ENCODE measurements at places on chromosomes 12 and 14.

- no peak for DNase-seq
Measured at GRCh38 chr12:46832130-46832704, 6.4 kb upstream of the SLC38A4 start.

- DNase-seq, result no peak
Measured at GRCh38 chr12:3597526-3598210, 106.7 kb downstream of the PRMT8 start.

GRCh38 chr12:102021540-102022246, 40.1 kb downstream of the WASHC3 start:
- DNase-seq, result no peak

- DNase-seq, result no peak
Measured at GRCh38 chr14:72613231-72613974, 280.5 kb downstream of the DPF3 start.

DNA sequence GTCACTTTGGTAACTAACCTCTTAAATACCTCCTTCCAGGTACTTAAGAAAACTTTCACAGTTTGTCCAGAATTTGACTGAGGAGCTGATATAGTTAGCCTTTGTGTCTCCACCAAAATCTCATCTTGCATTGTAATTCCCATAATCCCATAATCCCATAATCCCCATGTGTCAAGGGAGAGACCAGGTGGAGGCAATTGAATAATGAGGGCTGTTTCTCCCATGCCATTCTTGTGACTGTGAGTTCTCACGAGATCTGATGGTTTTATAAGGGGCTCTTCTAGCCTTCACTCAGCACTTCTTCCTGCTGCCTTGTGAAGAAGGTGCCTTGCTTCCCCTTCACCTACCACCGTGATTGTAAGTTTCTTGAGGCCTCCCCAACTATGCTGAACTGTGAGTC, 7.8 kb upstream of the NOVA1 start:
- no peak for DNase-seq

DNA sequence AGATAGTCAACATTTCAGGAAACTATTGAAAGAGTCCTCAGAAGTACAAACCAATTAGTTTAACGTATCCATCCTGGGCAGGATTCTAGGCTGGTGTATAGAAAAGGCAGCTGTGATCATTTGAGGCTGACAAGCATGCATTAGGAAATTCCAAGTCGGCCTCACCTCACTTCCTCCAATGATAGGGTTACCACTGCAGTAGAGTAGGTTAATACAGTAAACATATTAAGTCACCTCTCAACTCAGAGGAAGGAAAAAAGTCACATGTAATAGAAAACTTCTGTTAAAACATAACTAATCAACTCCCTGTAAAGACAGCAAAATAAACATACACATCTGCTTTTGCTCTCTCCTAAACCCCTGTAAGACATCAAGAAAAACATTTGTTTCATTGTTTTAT, 33.5 kb downstream of the MED13L start:
- DNase-seq, result no peak

DNA sequence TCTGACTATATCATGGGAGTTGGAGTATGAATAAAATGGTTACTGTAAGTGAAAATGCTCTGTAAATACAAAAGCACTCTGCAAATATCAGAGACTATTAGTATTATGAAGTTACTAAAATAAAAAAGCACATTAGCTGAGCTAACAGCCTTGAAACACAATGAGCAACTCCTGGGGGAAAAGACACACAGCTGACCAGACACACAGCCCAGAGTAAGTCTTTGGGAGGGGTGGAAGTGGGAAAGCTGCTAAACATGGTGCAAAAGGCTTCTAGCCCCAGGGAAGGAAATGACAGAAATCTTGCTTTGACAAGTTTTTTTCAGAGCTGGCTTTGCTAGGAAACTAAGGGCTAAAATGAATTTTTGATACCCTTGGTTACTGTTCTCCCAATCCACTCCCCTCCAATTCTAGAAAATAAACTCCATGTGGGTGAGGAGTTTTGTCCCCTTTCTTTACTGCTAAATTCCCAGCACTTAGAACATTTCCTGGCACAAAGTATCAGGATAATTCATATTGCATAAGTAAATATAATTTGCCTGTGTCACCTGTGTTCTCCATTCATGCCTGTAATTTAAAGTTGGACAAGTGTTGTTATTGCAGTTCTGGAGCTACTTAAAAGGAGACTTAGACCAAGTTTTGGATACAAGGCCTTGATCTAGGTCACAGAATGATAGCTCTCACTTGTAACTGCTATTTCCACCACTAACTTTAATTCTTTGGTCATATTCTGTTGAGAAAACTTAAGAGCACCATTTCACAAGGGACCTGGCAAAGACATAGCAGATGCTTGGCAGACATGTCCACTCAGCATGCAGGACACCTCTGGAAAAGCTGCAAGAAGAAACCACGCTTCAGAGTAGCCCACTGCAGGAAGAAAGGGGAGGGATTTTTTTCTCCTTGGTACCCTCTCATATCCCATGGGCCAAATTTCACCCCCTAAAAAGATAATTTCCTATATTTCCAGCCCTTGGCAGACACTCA, 19.0 kb upstream of the RAB3IP start:
- DNase-seq, result no peak

DNA sequence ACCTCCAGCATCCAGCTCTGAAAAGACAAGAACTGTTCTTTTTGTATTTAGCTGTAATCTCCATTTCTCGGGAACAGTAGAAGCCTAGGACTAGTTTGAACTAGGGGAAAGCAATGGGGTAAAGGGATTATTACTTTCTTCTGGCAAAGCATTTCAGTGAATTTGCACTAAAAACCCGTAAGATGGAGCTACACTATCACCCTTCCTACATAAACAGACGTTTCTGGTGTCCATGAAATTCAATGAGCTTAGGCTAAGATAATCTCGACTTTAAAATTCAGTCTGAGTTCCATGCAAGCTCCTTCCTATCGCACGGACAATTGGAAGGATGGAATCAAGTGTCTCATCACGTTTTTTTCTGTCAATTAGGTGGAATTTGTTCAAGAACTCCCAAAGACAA, 24.0 kb downstream of the ACSM4 start:
- DNase-seq, result no peak

DNA sequence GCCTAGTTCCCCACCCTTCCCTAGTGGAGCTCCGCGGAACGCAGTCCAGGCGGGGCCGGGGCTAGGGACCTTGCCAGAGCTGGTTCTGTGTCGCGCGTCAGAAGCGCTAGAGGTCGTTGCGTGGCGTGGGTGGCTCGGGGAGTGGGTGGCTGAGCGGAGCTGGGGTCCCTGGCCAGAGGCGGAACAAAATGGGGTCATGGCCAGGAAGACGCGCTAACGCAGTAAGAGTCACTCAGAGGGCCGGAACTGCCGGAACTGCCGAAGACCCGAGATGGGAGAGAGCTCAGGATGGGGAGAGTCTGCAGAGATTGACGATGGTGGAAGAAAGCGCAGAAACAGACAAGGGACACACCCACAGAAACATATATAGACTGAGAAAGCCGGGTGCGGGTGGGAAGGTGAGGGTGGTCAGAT, 4.8 kb downstream of the DGKA start:
- DNase-seq, result no peak

DNA sequence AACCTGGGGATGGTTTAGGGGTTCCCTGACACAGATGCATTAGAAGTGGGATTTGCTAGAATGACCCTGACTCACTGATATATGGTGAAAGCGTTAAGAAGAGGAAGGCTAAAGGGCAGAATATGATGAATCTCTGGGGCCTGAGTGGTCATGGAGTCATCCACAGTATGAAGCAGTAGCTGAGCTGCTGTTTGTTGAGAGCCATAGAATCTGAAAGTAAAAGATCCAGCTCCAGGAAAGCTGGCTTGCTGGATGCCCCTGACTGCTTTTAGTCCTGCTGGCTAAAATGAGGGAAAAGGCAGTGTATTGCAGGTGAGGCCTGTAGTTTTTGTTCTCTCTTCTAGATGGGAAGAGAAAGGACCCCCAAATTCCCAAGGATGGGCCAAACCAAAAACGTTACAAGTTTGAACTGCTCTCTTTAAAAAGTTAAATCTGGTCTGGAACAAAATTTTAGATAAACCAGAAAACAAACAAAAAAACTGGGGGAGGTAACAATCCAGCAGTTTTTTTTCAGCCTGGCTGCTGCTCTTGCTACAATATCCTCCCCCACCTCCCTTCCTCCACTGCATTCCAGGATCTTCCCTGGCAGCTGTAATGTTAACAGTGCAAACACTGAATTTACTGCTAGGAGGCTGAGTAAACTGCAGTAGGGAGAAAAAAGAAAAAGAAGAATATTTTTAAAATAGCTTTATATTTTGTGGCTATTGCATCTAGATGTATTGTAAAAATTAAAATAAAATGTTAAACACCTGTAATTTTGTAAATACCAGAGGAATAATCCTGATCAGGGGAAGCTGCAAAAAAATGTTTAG, 16.5 kb downstream of the SEL1L start:
- DNase-seq, result no peak

- DNase-seq, result no peak
Measured at GRCh38 chr12:7131502-7131866, 1.3 kb downstream of the CLSTN3 start.

- no peak for DNase-seq
Measured at GRCh38 chr14:28406196-28406595, 360.4 kb upstream of the FOXG1 start.

GRCh38 chr14:32251530-32251929, 48.5 kb upstream of the RNU6-8 start:
- DNase-seq, result no peak

GRCh38 chr12:42767326-42767954, 177.9 kb upstream of the PRICKLE1 start:
- no peak for DNase-seq

DNA sequence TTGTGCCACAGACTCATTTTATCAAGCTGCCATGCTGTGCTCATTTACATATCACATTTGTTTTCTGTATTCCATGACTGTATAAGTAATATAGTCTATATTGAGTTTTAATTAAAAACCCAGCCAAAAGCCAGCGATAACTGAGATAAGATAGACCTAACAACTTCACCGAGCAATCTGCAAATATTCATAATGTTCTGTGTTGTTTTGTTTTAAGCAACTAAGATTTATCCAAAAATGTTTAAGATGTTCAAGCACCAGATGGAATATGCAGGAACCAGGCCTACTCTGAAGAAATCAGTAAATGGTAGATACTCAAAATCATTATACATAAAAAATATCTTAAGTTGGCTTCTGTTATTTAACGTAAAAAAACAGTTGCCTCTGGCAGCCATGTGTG, 295.3 kb downstream of the ITPR2 start:
- DNase-seq, result no peak

DNA sequence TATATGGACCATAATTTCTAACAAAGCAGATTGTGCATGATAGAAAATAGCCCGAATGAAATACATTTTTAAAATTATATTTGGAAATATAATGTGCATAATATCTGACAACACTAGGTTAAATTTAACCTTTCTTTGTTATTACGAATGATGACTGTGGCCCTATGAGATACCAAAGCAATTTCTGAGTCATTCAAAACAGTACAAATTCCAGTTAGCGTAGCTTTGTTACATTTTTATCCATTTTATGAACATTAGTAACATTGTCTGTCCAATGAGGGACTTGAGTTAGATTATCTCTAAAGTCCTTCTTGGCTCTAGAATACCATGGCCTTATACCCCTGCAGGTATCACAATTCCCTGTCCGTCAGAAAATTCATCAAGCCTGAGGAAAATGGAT, 39.0 kb upstream of the REP15 start:
- no peak for DNase-seq

GRCh38 chr12:116631619-116632018, 72.4 kb downstream of the MAP1LC3B2 start:
- DNase-seq, result no peak

DNA sequence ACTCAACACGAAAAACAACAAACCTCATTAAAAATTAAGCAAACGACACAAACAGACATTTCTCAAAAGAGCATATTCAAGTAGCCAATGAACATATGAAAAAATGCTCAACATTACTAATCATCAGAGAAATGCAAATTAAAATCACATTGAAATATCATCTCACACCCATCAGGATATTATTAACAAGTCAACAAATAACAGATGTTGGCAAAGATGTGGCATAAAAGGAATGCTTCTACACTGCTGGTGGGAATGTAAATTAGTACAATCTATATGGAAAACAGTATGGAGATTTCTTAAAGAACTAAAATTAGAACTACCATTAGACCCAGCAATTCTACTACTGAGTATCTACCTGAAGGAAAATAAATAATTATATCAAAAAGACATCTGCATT, 182.2 kb downstream of the KITLG start:
- DNase-seq, result no peak

DNA sequence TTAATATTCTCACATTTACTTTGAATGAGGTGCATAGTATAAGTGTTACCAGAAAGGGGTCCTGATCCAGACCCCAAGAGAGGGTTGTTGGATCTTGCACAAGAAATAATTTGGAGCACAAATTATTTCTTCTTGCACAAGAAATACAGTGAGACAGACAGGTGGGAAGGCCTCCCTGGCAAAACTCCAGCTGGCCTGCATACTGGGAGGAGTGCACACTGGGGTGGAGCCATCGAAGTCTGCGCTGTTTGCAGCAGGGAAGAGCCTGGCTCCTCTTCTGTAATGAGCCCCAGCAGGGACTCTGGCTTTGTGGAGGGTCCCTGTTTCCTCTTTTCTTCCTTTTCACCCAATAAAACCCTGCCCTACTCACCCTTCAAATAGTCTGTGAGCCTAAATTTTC, 141.6 kb downstream of the GLT1D1 start:
- DNase-seq, result no peak

DNA sequence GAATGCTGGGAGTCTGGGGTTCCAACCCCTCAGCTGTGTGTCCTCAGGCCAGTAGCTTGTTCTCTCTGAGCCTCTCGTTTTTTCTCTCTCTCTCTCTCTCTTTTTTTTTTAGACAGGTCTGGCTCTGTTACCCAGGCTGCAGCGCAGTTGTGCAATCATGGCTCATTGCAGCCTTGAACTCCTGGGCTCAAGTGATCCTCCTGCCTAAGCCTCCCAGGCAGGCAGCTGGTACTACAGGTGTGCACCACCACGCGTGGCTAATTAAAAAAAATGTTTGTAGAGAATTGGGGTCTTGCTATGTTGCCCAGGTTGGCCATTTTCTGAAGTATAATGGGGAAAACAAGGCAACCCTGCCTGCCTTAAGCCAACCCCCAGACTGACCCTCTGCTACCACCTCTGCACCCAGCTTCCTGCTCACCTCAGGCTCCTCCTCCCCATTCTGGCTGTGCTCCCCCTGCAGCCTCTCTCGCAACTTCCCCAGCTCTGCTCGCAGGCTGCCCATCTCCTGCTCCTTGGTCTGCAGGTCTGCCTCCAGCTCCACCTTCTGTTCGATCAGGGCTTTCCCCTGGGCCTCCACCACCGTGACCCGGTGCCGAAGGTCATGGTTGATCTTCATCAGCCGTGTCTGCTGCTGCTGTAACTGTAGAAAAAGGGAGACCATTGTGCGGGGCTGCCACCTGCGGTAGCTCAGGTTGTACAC, 35.2 kb downstream of the RILPL1 start:
- DNase-seq, result no peak

GRCh38 chr14:85401384-85401783, 128.6 kb upstream of the FLRT2 start:
- no peak for DNase-seq
